ENCODE measurements at places on chromosomes 5 and 9. TPM values are rescaled to one million over a fixed set of nuclear protein-coding genes. Genes with fewer than 3 reads are reported as not detected.
A peak's percentile ranks its signal among the peaks of the same experiment; 100 is the strongest.

The SH3TC2 gene
- total RNA-seq, result 13.1 TPM

DNA sequence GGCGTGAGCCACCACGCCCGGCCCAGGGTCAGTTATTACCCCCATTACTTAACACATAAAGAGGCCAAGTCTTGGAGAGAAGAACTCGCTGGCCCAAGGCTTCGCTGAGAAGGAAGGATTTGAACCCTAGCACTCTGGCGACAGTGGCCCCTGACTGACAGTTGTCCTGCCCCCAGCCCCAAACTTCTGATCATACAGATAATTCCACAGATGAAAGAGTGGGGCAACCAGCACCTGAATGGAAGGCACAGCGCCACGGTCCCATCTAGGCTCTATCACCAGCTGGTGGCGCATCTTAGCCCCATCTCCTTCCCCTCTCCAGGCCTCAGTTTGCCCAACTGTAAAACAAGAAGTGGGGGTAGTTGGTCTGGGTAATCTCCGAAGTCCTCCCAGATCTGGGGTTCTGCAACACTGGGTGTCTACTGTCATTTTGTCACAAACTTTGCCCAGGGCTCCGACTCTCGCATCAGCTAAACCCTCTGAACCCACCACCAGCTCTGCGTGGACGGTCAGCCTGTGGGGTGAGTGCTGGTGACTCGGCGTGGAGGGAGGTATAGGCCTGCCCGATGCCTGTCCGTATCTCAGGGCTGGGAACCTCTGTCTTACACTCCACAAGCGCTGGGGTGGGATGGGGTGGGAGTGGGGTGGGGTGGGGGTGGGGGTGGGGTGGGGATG, 209.3 kb downstream of the C9orf50 start:
- DNase-seq, result no peak
- H3K36me3 ChIP-seq, result no peaks in the 10 kb centered on the region

GRCh38 chr5:124328201-124328600, 418.2 kb downstream of the ZNF608 start:
- DNase-seq, result no peak
- no peaks in the 10 kb centered on the region for H3K27me3 ChIP-seq
- H3K4me3 ChIP-seq, result no peak overlapping the region
- no peaks in the 10 kb centered on the region for H3K4me1 ChIP-seq
- no peaks in the 10 kb centered on the region for H3K36me3 ChIP-seq
- no peak overlapping the region for H3K27ac ChIP-seq

GRCh38 chr5:89972901-89973300, 436.7 kb downstream of the CETN3 start:
- H3K4me3 ChIP-seq, result no peak overlapping the region
- DNase-seq, result no peak
- H3K27me3 ChIP-seq, result no peaks in the 10 kb centered on the region
- no peak overlapping the region for H3K27ac ChIP-seq
- no peaks in the 10 kb centered on the region for H3K36me3 ChIP-seq

The PDE6A gene
- total RNA-seq, result 0.08 TPM

DNA sequence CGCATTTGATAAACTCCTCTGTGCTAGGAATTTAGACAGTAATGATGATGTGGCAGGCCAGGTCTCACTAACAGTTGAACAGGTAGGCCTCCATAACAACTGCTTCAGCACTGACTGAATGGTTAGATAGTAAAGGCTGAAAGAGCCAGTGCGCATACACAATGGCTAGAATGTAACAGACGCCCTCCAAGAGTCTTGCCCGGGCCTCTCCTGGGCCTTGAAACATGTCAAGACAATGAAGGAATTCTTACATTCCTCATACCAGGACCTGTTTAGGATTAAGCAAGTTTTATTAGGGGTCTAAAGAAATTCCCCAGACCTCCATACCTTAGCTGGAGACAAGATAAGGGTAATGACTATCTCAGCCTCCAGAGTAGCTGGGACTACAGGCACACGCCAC, 6.7 kb upstream of the BICD2 start:
- H3K4me3 ChIP-seq, result no peak overlapping the region
- H3K27ac ChIP-seq, result no peak overlapping the region
- peaks cover 20% of the 10 kb centered on the region for H3K4me1 ChIP-seq
- H3K36me3 ChIP-seq, result no peaks in the 10 kb centered on the region

DNA sequence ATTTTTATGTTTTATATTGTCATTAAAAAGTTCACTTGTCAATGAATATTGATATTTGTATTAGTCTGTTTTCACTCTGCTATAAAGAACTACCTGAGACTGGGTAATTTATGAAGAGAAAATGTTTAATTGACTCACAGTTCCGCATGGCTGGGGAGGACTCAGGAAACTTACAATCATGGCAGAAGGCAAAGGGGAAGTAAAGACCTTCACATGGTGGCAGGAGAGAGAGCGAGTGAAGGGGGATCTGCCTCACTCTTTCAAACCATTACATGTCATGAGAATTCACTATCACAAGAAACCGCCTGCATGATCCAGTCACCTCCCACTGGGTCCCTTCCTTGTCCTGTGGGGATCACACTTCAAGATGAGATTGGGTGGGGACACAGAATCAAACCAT, 27.4 kb downstream of the SRD5A1 start:
- no peaks in the 10 kb centered on the region for H3K4me1 ChIP-seq
- no peak for DNase-seq
- no peak overlapping the region for H3K27ac ChIP-seq
- peaks cover 24% of the 10 kb centered on the region for H3K36me3 ChIP-seq
- H3K27me3 ChIP-seq, result no peaks in the 10 kb centered on the region
- H3K4me3 ChIP-seq, result no peak overlapping the region

DNA sequence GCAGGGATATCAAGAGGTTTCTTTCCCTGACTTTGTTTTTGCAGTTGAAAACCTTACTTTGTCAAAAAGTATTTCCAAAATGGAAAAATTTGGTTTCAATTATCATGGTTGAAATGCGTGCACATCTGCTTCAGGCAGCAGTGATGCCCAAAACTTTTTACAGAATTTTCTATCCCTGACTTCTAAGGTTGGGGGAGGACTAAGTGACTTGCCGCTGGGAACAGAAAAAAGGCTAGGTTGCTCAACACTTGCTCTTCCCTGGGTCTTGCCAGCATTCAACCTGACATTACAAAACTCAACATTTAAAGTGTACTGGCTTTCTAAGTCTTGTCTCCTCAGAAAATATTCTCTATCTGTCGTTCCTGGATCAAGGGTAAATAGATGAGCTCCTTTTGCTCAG, 4.7 kb downstream of the KLHL3 start:
- no peak overlapping the region for H3K27ac ChIP-seq
- H3K27me3 ChIP-seq, result no peaks in the 10 kb centered on the region
- H3K4me3 ChIP-seq, result no peak overlapping the region
- H3K4me1 ChIP-seq, result peaks cover 49% of the 10 kb centered on the region

GRCh38 chr5:177327539-177328522, 16.1 kb upstream of the MXD3 start:
- no peak overlapping the region for H3K4me3 ChIP-seq
- H3K4me1 ChIP-seq, result no peaks in the 10 kb centered on the region

DNA sequence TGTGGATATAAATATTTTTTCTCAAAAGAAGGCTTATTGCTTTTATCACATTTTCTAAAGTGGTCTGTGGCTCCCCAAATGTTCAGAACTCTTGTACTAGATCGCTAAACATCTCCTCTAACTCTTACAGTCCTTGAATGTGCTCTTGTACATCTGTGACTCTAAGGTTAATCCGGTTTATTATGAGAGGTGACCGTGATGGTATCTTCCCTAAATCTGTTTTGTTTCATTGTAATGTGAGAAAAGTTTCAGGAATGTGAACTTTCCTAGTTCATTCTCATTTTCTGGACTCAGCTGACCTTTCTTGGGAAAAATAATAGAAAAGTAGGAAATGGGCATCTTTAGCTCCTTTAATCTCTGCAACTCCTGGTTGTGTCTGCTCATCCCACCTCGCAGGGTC, 94.5 kb upstream of the CD180 start:
- H3K27ac ChIP-seq, result no peak overlapping the region
- no peaks in the 10 kb centered on the region for H3K4me1 ChIP-seq
- no peak overlapping the region for H3K4me3 ChIP-seq

The KIF27 gene
- 4.3 TPM for total RNA-seq

GRCh38 chr9:129776566-129776937, 23.7 kb upstream of the PTGES start:
- H3K27me3 ChIP-seq, result no peaks in the 10 kb centered on the region
- DNase-seq, result no peak
- no peak overlapping the region for H3K4me3 ChIP-seq
- H3K4me1 ChIP-seq, result no peaks in the 10 kb centered on the region
- H3K27ac ChIP-seq, result peak overlapping the region; percentile 72

DNA sequence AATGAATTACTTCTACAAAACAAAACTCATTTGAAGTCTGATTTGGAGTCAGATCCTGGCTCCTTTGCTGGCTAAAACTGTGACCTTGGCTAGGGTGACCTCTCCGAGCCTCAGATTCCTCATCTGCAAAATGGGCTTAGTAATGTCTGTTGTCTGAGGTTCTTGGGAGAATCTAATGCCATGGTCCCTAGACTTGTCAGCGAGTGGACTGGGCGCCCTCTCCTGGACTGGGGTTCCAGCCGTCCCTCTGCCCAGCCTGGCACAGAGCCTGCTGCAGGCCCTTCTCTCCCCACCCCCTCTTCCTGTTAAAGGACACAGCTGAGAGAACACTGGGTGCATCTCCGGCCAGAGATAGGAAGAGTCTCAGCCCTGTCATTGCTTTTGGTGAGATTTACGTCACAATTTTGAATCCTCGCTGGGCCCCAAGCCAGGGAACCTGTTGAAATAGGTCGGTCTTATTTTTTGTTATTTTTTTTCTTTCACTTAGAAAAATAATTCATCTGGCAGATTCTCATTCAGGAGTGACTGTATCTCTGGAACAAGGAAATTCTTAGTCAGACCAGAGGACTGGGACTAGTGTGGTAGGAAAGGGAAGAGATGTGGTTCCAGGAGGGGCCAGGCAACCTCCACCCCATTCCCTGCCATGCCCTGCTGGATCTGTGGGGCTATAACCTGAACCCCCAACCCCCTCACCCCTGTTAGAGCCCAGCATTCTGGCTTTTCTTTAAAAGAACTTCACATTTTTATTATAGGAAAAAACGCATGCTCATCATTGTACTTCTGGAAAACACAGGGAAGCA, 48.2 kb upstream of the RPL26L1 start:
- no peaks in the 10 kb centered on the region for H3K27me3 ChIP-seq
- H3K36me3 ChIP-seq, result peaks cover 18% of the 10 kb centered on the region
- no peak overlapping the region for H3K4me3 ChIP-seq
- H3K27ac ChIP-seq, result peak overlapping the region; percentile 68
- DNase-seq, result peak; percentile 94

DNA sequence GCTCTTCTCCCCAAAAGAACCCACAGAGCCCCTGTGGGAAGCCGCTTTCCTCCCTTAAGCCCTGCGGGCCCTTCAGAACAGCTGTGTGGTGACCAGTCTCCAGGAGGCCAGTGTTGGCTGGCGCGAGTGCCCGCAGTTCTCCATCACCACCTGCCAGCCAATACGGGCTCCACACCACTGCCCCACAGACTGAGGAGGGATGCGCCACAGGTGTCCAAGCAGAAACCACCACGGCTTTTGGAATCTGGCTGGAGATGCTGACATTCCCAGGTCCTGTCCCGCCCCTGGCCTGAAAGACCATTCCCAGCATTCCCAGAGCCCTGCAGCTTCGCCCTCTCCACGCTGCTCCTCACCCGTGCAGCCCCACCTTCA, 12.8 kb downstream of the CCNI2 start:
- H3K27me3 ChIP-seq, result no peaks in the 10 kb centered on the region
- DNase-seq, result peak; percentile 40
- H3K27ac ChIP-seq, result no peak overlapping the region
- H3K4me3 ChIP-seq, result no peak overlapping the region
- H3K4me1 ChIP-seq, result no peaks in the 10 kb centered on the region
- peaks cover 78% of the 10 kb centered on the region for H3K36me3 ChIP-seq

DNA sequence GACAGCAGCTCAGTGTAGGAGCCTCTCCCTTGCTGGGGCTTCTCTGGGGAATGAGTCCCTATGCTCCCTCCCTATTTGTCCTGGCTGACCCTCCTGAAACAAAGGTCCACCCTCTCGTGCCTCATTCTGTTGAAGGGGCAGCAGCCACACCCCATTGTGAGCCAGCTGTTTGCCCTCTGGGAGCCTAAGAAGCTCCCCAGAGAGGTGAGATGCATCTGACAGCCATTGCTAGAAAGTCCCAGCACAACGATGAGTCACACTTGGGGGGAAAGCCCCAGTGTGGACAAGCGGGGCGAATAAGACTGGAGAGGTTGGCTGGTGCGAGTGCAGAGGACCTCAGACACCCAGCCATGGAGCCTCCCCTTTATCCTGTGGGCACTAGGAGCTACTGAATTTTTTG, 101.4 kb downstream of the PPARGC1B start:
- H3K36me3 ChIP-seq, result peaks cover 40% of the 10 kb centered on the region
- H3K27me3 ChIP-seq, result no peaks in the 10 kb centered on the region
- H3K27ac ChIP-seq, result no peak overlapping the region
- no peak overlapping the region for H3K4me3 ChIP-seq
- H3K4me1 ChIP-seq, result no peaks in the 10 kb centered on the region

All from right atrium auricular region (tissue), 2 donors.